Upper lobe of right lung (tissue), 1 donor: ENCODE measurements at places on chromosomes 5 and 9.

DNA sequence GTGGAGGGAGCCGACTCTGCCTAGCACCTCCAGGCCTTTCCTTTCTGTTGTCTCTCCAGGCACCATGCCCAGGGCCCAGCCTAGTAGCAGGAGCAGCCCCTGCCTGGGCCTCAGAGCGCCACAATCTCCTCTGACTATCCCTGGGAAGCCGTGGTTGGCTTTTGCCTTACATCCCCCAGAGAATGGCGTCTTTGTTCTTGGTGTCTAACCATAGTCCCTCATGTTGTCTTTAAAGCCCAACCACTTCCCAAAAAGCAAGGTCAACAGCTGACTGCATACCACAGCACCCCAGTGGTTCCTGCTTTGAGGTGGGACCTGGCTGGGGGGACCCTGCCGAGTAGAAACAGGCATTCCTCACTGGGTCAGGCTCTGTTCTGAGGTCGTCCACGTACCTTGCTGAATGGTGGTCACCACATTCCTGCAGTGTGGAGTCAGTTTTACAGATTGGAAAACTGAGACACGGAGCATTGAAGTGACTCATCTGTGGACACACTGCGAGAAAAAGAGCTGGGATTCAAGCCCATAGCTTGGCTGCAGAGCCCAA is 13.7 kb upstream of the CERCAM start:
- no peak for DNase-seq

GRCh38 chr9:2709645-2710101 is 7.6 kb upstream of the KCNV2 start:
- DNase-seq = no peak

GRCh38 chr5:158482125-158482524 is 617.6 kb downstream of the EBF1 start:
- DNase-seq = no peak

DNA sequence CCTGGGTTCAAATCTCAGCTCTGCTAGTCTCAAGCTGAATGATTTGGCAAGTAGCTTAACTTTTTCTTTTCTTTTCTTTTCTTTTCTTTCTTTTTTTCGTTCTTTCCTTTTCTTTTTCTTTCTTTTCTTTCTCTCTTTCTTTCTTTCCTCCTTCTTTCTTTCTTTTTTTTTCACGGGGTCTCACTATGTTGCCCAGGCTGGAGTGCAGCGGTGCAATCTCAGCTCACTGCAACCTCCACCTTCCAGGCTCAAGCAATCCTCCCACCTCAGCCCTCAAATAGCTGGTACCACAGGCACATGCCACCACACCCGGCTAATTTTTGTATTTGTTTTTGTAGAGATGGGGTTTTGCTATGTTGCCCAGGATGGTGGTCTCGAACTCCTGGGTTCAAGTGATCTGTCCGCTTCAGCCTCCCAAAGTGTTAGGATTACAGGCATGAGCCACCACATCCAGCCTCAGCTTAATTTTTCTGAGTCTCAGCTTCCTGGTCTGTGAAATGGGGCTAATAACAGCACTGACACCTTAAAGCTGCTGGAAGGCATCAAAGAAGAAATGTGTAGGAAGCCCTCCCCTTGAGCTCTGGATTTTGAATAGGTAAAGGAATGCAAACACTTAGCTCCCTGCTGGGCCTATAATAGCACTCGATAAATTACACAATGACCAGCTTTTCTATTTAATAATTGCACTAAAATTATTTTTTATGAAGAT is 17.5 kb upstream of the PPARGC1B start:
- DNase-seq = no peak

GRCh38 chr9:28810388-28811075 is 1237.3 kb upstream of the C9orf72 start:
- DNase-seq = no peak
